Fibroblast of mammary gland (primary cell): ENCODE measurements at places on chromosomes 11 and 22.
A peak's percentile ranks its signal among the peaks of the same experiment; 100 is the strongest.

GRCh38 chr11:86735451-86736290 lies 63.3 kb upstream of the ME3 start:
- DNase-seq: peak; percentile 62

DNA sequence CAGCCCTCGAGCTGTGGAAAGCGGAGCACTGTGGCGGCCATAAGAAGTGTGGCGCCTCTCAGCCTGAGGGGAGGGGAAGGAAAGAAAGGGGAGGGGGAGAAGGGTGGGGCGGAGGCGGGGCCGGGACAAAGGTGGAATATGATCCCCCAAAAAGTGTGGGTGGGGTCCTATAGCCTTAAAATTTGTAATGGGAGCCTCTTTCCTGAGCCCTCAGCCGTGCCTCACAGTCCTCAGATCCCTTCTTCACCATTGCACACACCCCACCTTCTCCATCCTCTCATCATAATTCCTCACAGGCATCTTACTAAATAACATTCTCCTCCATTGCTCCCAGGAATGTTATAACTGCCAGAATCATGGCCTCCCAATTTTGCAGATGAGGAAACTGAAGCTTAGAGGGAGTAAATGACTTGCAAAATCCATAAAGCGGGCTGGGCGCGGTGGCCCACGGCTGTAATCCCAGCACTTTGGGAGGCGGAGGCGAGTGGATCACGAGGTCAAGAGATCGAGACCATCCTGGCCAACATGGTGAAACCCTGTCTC lies 600 bp upstream of the RAB6A start:
- DNase-seq: no peak

GRCh38 chr11:66848671-66849500 lies 5.6 kb downstream of the RCE1 start:
- DNase-seq: no peak

DNA sequence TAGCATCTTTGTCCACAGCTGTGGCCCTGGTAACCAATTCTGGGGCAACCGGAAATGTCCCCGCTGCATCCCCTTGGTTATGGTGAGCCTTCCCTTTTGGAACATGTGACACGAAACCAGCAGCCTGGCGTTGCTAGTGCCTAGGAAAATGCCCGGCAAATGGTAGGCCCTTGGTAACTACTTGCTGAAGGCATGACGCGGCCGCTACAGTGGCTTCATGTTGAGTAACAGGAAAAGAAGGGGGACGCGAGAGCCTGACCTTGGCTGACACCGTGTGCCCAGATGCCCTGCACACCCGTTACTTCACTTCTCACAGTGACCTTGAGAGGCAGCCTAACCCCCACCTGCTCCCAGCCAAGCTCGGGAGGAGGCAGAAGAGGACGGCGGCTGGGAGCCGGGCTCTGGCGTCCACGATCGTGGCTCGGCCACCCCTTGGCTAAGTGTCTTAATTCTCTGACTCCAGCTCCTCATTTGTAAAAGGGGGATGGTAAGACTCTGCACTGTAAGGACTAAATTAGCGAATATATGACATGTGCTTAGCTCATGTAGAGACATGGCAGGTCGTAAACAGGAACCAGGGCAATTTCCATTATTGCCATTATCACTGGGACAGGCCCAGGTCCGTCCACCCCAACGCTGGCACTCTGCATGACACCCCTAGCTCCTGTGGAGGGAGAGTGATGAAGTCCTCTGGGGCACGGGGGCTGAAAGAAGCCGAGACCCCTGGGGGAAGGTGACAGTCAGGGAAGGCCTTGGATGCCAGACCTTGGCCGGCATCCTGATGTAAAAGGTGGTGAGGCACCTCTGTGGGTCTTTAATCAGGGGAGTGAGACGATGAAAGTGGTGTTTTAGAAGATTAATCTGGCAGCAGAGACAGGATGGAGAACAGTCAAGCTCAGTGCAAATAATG lies 18.9 kb downstream of the IFT27 start:
- DNase-seq: no peak

DNA sequence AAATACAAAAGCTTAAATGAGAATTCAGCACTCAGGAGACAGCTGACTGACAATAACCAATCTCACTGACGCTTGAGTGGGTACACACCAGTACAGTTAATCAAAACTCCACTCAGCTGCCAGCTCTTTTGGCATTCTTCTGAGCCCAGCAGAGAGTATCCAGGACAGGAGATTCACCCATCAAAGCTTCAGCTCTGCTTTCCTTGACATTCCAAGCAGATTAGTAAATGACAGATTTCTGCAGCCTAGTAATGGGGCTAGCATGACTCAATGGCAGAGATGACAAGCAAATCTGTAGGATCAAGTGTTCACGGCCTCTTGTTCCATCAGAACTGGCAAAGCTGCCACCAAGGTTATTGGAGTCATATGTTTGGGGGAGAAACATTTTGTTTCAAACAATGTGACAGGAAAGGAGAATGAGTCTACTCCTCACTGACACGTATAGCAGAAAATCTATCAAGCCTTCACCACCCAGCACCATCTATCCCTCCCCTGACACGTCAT lies 420.0 kb downstream of the DYNC2H1 start:
- peak; percentile 97 for DNase-seq

GRCh38 chr11:84130646-84131427 lies 844.7 kb upstream of the CCDC90B start:
- peak; percentile 3 for DNase-seq

DNA sequence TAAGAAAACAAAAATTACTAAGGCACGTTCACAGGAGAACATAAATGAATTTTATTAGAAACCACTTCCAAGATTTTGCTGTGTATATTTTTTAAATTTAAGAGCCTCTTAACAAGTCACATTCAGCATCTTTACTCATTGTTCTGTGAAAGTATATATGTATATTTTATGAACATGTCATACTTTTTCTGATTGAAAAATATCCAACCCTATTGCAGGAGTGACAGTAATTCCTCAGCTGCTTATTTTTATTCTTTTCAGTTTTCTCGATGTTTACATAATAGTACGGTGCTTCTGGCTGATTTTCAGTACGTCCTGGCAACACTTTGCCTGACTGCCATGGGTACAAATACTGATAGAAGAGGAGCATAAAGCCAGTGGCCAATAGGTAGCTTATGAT lies 41.8 kb downstream of the XKR3 start:
- DNase-seq: no peak
